ENCODE measurements at places on chromosomes 1 and 21. TPM values are rescaled to one million over a fixed set of nuclear protein-coding genes. Genes with fewer than 3 reads are reported as not detected.

Gene CFHR1
- total RNA-seq: not detected

Gene KRTAP11-1
- not detected for total RNA-seq

Gene NPR1
- 0.04 TPM for total RNA-seq

Gene CNIH3
- 1.5 TPM for total RNA-seq

Gene SYTL1
- 21.4 TPM for total RNA-seq

DNA sequence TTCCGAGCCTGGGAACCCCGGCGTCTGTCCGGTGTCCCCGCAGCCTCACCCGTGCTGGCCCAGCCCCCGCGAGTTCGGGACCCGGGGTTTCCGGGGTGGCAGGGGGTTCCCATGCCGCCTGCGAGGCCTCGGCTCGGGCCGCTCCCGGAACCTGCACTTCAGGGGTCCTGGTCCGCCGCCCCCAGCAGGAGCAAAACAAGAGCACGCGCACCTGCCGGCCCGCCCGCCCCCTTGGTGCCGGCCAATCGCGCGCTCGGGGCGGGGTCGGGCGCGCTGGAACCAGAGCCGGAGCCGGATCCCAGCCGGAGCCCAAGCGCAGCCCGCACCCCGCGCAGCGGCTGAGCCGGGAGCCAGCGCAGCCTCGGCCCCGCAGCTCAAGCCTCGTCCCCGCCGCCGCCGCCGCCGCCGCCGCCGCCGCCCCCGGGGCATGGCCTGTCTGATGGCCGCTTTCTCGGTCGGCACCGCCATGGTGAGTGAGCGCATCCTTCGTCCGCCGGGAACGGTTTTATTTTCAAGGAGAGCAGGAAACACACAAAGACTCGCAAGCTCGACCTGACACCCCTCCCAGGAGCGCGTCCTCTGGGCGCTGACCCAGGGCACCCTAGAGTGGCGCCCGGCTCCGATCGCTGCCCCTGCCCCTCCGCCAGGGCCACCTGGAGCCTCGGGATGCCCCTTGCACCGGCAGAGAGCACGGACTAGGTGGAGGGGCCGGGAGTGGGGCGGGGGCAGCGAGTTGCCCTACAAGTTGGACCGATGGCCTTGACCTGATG lies at the start of gene ABCG1:
TSS of gene ABCG1 (plus strand) at position 305 of the 770 bp plus-strand sequence. CDS start at position 428, 123 bp downstream.
- peak within 1 kb of the TSS; percentile 90 for H3K4me3 ChIP-seq
- H3K27ac ChIP-seq: peak within 1 kb of the TSS; percentile 96
- peaks cover 2% of the 10 kb centered on the region for H3K36me3 ChIP-seq
- peak; percentile 73 for DNase-seq

GRCh38 chr1:38727684-38728584 lies 131.6 kb downstream of the RRAGC start:
- H3K27ac ChIP-seq: no peak overlapping the region
- no peaks in the 10 kb centered on the region for H3K4me1 ChIP-seq
- H3K4me3 ChIP-seq: no peak overlapping the region
- H3K27me3 ChIP-seq: peaks cover 64% of the 10 kb centered on the region

DNA sequence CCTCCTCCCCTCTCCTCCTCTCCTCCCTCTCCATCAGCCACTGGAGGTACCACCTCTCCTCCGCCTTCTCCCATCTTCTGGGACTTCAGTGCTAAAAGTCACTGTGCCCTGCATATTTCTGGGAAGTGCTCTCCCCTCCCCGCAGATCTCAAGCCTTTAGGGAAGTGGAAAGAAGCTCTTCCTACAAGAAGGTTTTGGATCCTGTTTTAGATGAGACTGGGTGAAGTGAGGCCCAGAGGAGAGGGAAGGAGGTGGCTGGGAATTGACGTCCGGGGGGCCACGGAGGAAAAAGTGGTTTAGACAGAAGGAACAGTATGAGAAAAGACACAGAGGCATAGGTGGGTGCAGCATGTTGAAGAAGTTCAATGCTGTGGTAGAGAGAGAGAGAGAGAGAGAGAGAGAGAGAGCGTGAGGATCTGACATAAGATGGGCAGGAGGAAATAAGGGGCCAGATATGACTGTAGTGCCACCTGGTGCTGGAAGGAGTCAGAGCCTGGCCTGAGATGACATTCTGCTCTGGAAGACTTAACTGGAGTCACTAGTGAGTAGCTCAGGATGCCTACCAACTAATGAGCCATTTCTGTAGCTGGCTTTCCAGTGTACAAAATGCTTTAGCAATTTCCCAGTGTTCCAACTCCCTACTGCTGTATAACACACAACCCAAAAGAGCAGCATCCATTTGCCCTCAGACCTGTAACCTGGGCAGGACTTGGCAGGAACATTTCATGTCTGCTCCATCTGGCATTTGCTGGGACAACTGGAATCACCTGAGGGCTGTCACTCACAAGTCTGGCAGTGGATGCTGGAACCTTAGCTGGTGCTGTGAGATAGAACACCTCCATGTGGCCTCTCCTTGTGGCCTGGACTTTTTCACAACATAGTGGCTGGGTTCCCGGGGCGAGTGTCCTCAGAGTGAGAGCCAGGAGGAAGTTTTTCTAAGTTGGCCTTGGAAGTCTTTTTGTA lies 16.6 kb upstream of the ZSCAN20 start:
- H3K4me1 ChIP-seq: peaks cover 3% of the 10 kb centered on the region
- no peak overlapping the region for H3K4me3 ChIP-seq
- H3K27ac ChIP-seq: no peak overlapping the region
- H3K36me3 ChIP-seq: no peaks in the 10 kb centered on the region

- H3K27me3 ChIP-seq: peaks cover 8% of the 10 kb centered on the region
- H3K27ac ChIP-seq: no peak overlapping the region
- H3K4me3 ChIP-seq: no peak overlapping the region
- DNase-seq: no peak
These were observed 54.8 kb upstream of the CD34 start for GRCh38 chr1:207965392-207966387.

DNA sequence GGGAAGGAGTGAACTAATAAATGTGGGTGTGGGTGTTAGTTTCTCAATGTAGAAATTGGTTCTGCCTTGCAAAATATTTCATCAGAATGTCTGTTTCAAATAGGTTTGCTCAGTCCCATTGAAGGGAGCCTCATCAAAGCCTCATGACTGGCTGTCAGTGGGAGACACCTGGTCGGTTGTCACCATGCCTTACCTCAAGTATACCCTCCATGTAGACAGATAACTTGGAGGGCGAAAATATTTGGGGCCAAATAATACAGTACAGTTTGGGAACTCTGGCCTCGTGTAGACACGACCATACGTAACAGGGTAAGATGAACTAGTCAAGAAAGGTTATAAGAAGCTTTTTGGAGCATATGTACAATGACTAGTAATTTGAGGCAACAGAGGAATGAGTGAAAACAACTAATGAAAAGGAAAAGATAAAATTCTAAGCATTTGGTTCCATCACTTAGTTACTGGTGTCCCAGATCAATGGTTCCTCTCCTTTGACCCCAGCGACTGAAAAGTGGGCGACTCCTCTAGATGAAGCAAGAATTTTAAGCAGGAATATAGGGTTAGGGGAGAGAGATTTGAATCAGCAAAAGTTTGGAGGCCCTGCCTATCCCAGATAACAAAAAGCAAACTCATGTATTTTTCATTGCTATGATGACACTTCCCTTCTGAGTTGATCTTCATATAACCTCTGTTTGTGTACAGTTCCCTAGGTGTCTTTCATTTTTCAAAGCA lies 163.9 kb downstream of the LRRC40 start:
- H3K27me3 ChIP-seq: no peaks in the 10 kb centered on the region
- H3K4me3 ChIP-seq: no peak overlapping the region
- H3K4me1 ChIP-seq: no peaks in the 10 kb centered on the region
- no peaks in the 10 kb centered on the region for H3K36me3 ChIP-seq
- no peak overlapping the region for H3K27ac ChIP-seq

DNA sequence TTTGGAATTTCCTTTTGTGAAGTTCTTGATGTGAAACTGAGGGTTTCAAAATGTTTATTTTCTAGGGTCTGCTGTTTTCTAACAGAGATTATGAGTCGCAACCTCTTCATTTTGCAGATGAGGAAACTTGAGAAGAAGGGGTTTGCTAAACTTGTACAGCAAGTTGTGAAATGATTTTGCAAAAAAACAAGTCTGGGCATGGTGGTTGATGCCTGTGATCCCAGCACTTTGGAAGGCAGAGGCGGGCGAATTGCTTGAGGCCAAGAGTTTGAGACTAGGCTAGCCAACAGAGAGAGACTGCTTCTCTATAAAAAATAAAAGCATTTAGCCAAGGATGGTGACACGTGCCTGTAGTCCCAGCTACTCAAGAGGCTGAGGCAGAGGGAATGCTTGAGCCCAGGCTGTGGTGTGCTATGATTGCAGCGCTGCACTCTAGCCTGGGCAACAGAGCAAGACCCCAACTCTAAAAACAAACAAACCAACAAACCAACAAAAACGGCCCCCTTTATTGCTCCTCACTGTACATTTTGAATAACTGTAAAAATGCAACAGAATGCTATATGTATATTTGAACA lies 9.9 kb downstream of the TRIM67 start:
- H3K4me1 ChIP-seq: no peaks in the 10 kb centered on the region
- DNase-seq: no peak
